Ascending aorta (tissue), 2 donors: ENCODE measurements at places on chromosomes 2 and 18. TPM values are rescaled to one million over a fixed set of nuclear protein-coding genes. Genes with fewer than 3 reads are reported as not detected.

CAPN13 gene
- not detected for total RNA-seq

DQX1 gene
- not detected for total RNA-seq

KRTCAP3 gene
- not detected for total RNA-seq

CELF4 gene
- total RNA-seq: not detected

CD8A gene
- total RNA-seq: 17.7 TPM

MC4R gene
- total RNA-seq: not detected

CPLX4 gene
- not detected for total RNA-seq

GPR75 gene
- total RNA-seq: 0.21 TPM

IL1R2 gene
- 25.4 TPM for total RNA-seq

TTC39C gene
- total RNA-seq: 18.2 TPM

COL3A1 gene
- 411 TPM for total RNA-seq

OTOF gene
- not detected for total RNA-seq

GAL3ST2 gene
- not detected for total RNA-seq

GPR55 gene
- total RNA-seq: not detected

CD207 gene
- total RNA-seq: not detected

MDH1B gene
- total RNA-seq: not detected

GULP1 gene
- 67.8 TPM for total RNA-seq

MARCHF4 gene
- total RNA-seq: not detected

SCN7A gene
- total RNA-seq: 2.9 TPM

TUBA3D gene
- total RNA-seq: not detected

LRRFIP1 gene
- total RNA-seq: 133 TPM

NLRC4 gene
- total RNA-seq: 2.3 TPM

LCT gene
- not detected for total RNA-seq

CFAP65 gene
- not detected for total RNA-seq

SP9 gene
- not detected for total RNA-seq

C2orf76 gene
- total RNA-seq: not detected

C2orf66 gene
- not detected for total RNA-seq

APOB gene
- 8.5 TPM for total RNA-seq

REG1B gene
- total RNA-seq: not detected

SRD5A2 gene
- not detected for total RNA-seq

CYS1 gene
- total RNA-seq: 13.8 TPM

PROKR1 gene
- not detected for total RNA-seq
